ENCODE measurements at places on chromosomes 4 and X.

DNA sequence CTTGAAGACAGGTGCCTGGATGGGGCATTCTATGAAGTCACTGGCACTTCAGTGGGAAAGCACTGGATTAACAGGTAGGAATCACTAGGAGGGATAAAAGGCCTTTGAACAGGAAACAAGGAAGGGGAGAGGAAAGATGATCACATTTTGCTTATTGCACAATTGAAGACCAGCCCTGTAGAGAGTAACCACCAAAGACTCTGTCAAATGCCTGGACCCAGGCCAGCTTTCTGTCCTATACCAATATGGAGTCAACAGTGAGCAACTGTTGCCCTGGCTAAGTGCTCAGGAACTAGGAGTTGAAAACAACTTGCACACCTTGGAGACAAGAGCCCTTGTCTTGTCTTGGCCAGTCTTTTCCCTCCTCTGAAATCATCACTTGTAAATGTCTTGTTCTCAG, 14.1 kb upstream of the RTL3 start:
- no peak for DNase-seq

- DNase-seq = no peak
Observed at GRCh38 chrX:67545036-67545821, 1.4 kb downstream of the AR start.

- peak; percentile 76 for DNase-seq
Observed at GRCh38 chr4:1726146-1726934, 5.0 kb downstream of the TACC3 start.

DNA sequence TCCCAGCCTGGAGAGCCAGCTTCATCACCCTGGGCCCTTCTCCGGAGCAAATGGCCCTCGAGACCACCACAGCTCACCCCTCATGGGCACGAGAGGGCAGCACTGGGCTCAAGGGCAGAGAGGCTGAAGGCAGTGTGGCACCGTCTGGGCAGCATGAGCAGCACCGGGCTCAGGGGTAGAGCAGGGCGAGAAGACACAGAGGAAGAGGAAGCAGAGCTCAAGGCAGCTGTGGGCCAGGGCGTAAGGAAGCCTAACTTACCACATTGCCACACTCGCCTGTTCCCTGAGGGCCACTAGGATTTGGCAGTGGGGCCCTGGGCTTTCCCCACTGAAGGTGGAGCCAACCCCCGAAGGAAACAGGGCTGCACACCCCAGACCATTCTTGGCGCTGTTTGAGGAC, 15.5 kb downstream of the ZNF185 start:
- no peak for DNase-seq

DNA sequence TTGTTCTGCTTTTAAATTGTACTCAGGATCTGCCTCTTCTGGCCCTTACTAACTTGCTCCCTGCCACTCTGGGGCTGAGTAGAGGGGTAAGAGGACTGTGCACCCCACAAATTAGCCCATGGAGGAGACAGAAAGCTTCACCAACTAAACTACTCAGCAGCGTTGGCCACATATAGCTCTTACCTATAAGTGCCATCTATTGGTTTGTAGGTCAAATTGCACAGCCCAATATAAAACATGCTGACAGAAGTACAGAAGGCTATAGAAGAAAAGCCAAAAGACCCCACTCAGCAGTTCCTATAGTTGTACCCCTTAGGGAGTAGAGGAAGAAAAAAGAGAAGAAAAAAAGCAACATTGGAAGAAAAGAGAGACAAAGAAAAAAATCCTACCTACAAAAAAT, 341.2 kb upstream of the FMR1 start:
- DNase-seq = no peak

- DNase-seq = no peak
Observed at GRCh38 chrX:40971736-40972135, 113.5 kb upstream of the USP9X start.

DNA sequence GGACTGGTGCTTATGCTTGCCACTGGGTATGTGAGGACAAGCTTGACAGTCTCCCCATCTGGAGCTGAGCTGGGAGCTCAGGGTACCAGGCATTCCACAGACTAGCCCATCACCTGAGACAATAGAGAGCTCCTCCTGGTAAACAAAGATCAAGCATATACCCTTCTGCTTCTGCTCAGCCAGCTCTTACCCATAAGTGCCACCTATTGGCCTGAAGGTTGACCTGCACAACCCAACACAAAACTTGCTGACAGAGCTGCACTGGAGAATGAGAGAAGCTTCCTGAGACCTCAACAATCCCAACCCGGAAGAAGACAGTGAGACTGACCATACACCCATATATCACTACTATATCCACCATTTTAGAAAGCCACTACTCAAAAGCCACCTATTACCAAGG, 1049.2 kb upstream of the INTU start:
- no peak for DNase-seq

DNA sequence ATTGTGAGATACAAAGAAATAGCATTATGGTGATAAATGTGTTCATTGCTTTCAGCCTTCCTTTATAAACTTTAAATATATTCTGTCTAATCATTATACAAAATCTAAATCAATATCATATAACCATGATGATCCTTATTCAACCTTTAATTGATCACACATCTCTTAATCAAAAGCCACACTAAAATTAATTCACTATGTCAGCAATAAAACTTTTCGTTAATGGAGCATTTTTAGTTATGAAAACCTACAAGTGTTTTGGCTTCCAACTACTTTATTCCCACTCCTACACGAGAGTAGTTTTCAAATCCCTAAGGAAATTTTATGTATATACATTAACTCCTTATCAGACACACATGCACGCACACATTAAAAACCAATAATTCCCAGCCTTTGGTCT, 530.2 kb downstream of the KCTD8 start:
- DNase-seq = no peak

DNA sequence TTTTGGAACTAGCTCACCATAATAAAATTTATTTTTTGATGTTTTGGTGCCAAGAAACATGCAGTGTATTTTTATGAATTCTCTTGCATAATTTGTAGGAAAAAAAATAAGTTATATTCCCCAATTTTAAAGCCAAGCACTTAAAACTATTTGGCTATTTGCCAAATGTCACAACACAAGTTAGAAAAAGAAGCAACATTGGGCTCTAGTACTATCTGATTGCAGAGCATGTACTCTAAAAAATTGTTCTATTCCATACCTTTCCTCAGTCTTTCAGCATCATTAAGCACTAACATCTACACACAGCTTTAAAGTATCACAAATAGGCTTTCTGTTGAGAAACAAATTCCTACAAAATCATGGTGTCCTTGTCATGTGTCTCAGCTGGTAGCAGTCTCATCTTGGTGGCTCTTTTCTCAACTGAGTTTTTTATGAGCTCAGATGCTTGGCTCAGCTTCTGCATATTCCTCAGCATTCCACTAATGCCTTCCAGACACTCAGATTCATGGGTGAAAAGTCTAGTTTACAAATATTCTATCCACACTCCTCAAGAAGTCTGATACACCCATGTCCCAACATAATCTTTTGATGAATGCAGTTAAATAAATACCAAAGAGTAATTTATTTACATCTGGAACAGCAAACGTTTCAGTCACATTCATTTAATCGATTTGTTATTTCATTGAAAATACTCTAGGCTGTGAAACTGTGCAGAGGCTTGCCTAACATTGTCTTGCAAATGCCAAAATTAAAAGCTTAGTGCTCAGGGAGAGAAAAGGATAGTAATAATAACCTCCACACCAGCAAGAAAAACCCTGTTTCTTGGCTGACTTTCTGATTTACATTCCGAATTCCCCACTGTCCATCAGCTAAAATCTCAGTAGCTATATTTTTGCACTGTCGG, 2209.9 kb downstream of the PCDH7 start:
- DNase-seq = no peak

GRCh38 chr4:186666750-186667149, 56.9 kb downstream of the FAT1 start:
- no peak for DNase-seq

- no peak for DNase-seq
Observed at GRCh38 chrX:149712831-149713230, 971 bp downstream of the MAGEA11 start.

DNA sequence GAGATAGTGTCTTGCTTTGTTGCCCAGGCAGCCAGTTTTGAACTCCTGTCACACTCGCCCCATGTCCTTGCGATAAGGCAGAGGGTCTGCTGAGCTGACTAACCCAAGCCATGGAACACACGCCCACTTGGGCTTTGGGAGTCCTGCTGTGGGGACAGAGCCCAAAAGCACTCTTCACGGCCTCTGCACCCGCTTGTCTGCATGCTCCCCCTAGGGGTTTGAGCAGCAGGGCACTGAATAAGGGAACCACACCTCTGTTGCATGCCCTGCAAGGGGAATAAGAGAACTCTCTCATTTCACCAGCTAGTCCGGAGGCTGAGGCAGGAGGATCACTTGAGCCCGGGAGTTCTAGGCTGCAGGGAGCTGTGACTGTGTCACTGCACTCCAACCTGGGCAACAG, 166.0 kb downstream of the STAG2 start:
- no peak for DNase-seq

DNA sequence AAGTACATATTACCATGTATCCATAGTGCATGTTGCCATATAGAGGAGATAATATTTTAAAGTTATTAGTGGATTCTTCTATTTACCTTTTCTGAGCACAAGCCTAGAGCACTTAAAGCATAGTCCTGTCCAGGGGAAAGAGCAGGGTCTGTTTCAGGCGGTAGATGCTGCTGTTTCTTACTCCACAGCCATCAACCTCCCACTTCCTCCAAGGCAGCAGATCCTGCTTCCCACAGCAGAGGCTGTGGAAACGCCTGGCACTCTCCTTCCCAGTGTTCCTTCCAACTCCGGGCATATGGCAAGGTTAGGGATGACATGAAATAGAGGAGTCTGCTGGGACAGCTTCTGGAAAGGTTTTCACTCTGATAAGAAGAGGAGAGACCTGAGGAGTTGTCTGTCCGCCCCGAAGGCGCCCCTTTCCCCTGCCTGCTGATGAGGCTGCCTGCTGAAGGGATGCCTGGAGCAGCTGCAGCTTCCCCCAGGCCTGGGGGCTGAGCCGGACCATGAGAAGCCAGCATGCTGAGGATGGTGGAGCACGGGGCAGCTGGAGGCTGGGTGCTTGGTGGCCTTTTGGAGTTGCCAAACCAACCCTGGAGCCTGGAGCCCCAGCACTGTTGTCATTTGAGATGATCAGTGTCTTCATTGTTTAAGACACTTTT, 43.9 kb upstream of the SLC25A4 start:
- no peak for DNase-seq

GRCh38 chrX:16711893-16712547, 449 bp downstream of the CTPS2 start:
- no peak for DNase-seq

GRCh38 chr4:88628746-88629145, 36.5 kb downstream of the HERC3 start:
- DNase-seq = no peak

- DNase-seq = no peak
Observed at GRCh38 chr4:93002240-93002639, 698.5 kb downstream of the GRID2 start.

DNA sequence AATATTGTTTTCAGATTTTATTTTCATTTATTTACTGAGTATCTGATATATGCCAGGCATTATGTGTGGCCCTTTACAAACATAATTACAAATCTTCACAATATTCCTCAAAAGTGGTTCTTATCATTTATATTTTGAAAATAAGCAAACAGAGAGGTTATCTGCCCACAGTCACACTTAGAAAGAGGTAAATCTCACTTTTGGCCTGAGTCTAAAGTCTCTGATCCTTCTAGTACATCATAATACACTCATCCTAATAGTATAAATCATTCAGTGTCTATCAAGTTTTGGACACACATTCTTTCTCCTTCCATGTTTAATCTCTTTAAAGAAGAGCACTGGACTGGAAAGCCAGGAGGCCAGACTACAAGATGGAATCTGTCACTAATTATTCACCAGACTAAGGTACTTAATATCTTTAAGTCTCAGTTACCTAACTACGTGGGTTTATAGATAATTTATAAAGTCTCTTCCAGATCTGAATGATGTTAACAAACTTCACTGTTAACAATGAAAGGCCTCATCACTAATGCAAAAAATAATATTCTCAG, 281.3 kb downstream of the PPP3CA start:
- no peak for DNase-seq

DNA sequence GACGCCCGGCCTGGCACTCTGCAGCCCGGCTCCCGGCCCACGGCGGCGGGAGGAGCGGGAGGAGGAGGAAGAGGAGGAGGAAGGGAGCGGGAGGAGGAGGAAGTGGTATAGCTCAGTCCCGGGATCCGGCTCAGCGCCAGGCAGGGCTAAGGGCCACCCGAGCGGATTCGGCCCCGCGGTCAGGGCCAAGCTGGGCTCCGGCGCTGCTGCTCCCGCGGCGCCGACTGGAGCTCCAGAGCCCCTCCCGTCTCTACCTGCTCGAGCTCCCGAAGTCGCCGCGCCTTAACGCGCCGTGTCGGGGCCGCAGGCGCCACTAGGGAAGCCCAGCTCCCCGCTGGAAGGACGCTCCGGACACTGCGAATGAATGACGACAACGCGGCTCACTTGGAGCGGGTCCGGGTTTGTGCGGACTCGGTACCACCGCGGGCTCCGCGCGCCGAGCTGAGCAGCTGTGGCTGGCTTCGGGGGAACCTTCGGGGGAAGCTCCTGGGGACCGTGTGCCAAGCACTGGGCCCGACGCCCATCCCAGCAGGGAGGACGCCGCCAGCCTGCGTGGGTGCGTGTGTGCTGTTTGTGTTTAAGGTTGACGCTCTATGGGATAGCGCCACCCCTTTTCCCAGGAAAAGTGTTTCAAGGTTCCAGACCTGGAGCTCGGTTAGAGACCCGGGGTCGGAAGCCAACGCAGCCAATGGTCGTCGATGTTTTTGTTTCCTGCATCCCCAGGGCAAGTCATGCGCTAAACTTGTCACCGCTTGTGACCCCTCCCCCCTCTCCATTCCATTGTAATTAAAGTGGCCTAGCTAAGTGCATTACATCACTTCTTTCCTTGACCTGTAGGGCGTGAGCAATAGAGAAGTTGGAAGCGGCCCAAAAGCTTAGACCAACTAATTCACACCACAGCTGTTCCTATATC, at the start of gene TBC1D9:
Gene TBC1D9 (minus strand): TSS at position 67 of the 913 bp plus-strand sequence. CDS start 340 bp downstream, outside the sequence.
- DNase-seq = no peak

DNA sequence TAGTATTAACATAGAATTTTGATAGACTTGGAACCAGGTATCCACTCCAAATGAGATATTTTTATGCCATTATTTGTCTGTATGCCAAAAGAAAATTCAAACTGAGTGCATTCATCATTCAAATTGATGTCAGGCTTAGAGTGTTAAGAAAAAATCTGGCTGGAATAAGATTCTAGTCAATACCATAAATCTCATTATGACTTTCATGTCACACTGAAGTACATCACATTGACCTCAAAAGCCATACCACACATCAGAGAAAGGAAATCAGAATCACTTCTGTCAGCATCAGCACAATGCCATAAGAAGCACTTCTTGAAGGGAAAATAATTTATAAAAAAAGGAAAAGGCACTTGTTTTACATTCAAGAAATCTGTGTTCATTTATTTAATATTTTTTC, 119.0 kb upstream of the BMP3 start:
- no peak for DNase-seq

- no peak for DNase-seq
Observed at GRCh38 chr4:47933840-47934239, 19.5 kb upstream of the NFXL1 start.

- DNase-seq = no peak
Observed at GRCh38 chr4:17284323-17285175, 227.3 kb downstream of the QDPR start.

- DNase-seq = no peak
Observed at GRCh38 chr4:22410645-22411247, 105.1 kb downstream of the ADGRA3 start.

Measured in activated T-helper 1 cell treated with anti-CD3 and anti-CD28 coated beads, Interleukin-2, amount 50 U/mL, for 16 hours (primary cell).